ENCODE measurements at places on chromosomes 12 and 14. TPM values are rescaled to one million over a fixed set of nuclear protein-coding genes. Genes with fewer than 3 reads are reported as not detected.
A peak's percentile ranks its signal among the peaks of the same experiment; 100 is the strongest.

The PRH2 gene
- not detected for total RNA-seq

The CLEC12A gene
- 0.42 TPM for total RNA-seq

- no peaks in the 10 kb centered on the region for H3K27me3 ChIP-seq
- no peak overlapping the region for H3K27ac ChIP-seq
- no peaks in the 10 kb centered on the region for H3K36me3 ChIP-seq
- H3K4me1 ChIP-seq: no peaks in the 10 kb centered on the region
These were observed 21.3 kb downstream of the HCAR2 start for GRCh38 chr12:122681814-122682213.

GRCh38 chr12:30822385-30823155 is 67.8 kb upstream of the CAPRIN2 start:
- peak overlapping the region; percentile 56 for H3K4me3 ChIP-seq
- no peaks in the 10 kb centered on the region for H3K36me3 ChIP-seq
- H3K27ac ChIP-seq: peak overlapping the region; percentile 72
- peaks cover 25% of the 10 kb centered on the region for H3K27me3 ChIP-seq
- H3K4me1 ChIP-seq: peaks cover 18% of the 10 kb centered on the region

GRCh38 chr12:103244596-103244995 is 251.2 kb downstream of the C12orf42 start:
- H3K36me3 ChIP-seq: no peaks in the 10 kb centered on the region
- no peak for DNase-seq
- no peak overlapping the region for H3K27ac ChIP-seq

GRCh38 chr12:96194971-96195844 is 1.0 kb downstream of the ELK3 start:
- no peaks in the 10 kb centered on the region for H3K27me3 ChIP-seq
- peak overlapping the region; percentile 84 for H3K4me3 ChIP-seq
- DNase-seq: no peak
- peaks cover 43% of the 10 kb centered on the region for H3K4me1 ChIP-seq
- H3K27ac ChIP-seq: peak overlapping the region; percentile 75
- no peaks in the 10 kb centered on the region for H3K36me3 ChIP-seq

GRCh38 chr14:74558655-74559054 is 53.4 kb downstream of the LTBP2 start:
- H3K4me3 ChIP-seq: no peak overlapping the region
- H3K4me1 ChIP-seq: peaks cover 10% of the 10 kb centered on the region
- H3K36me3 ChIP-seq: no peaks in the 10 kb centered on the region
- H3K27ac ChIP-seq: no peak overlapping the region
- DNase-seq: no peak
- no peaks in the 10 kb centered on the region for H3K27me3 ChIP-seq

DNA sequence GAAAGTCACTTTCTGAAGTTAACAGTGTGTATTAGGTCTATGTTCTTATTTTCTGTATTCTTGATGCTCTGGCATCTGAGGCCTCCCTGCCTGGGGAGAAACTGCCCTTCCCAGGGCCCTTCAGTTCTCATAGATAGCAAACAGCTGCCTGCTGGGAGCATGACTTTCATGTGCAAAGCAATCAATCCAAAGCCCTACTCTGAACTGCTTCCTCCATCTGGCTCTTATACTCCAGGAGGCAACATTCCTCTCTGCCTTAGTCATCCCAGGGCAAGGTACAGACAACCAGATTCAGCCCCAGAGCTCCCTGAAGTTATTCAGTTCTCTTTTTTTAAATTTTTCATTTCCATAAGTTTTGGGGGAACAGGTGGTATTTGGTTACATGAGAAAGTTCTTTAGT is 41.7 kb upstream of the RIN3 start:
- no peak overlapping the region for H3K4me3 ChIP-seq
- no peaks in the 10 kb centered on the region for H3K27me3 ChIP-seq
- H3K4me1 ChIP-seq: no peaks in the 10 kb centered on the region
- no peak for DNase-seq

GRCh38 chr14:64762044-64763034 is 58.1 kb downstream of the PLEKHG3 start:
- peak overlapping the region; percentile 60 for H3K27ac ChIP-seq
- peaks cover 66% of the 10 kb centered on the region for H3K4me1 ChIP-seq
- peaks cover 24% of the 10 kb centered on the region for H3K36me3 ChIP-seq
- H3K27me3 ChIP-seq: no peaks in the 10 kb centered on the region
- no peak for DNase-seq

DNA sequence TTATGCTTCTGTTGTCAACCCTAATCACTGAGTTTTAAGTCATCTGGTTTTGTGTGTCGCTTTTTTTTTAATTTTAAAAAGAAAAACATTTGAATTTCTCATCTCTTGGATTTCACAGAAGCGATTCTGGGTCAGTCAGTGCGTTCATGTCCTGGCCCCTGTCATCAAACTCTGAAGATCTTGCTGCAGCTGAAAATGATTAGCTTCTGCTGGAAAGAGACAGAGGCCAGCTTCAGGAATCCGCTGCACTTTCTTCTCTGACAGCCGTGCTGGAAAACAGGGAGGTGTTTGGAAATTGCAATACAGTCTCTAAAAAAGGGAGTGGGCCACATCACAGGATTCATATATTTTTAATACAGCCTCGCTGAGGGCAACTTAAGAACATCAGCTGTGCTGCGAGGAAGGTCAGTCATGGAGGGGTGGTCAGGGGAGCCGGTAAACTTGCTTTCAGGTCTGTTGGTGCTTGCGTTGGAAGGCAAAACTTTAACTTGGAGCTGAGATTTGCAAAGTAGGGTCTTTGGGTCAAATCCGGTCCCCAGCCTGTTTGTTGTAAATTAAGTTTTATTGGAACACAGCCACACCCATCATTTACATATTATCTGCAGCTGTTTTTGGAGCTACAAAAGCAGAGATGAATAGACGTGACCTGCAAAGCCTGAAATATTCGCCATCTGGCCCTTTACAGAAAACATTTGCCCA is 190.8 kb downstream of the AACS start:
- no peak overlapping the region for H3K4me3 ChIP-seq
- H3K27me3 ChIP-seq: peaks cover 16% of the 10 kb centered on the region
- H3K4me1 ChIP-seq: no peaks in the 10 kb centered on the region

Measured in esophagus muscularis mucosa (tissue), 4 donors.